ENCODE measurements at places on chromosomes 3 and 15.

DNA sequence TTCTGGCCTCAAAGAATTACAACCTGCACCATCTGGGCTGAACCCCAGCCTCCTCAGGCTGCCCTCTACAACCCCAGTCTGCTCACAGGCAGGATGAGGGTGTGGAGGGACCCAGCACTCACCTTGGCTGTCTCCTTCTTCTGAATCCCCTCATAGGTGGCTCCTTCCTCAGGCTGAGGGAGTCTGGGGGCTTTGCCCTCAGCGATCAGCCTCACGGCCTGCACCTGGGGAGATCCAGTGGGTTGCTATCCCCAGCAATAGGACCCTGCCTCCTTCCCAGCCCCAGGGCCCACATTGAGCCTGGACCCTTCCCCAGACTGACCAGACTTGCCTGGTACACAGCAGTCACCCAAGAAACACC lies 25.1 kb downstream of the ALDH1L1 start:
- DNase-seq: no peak

DNA sequence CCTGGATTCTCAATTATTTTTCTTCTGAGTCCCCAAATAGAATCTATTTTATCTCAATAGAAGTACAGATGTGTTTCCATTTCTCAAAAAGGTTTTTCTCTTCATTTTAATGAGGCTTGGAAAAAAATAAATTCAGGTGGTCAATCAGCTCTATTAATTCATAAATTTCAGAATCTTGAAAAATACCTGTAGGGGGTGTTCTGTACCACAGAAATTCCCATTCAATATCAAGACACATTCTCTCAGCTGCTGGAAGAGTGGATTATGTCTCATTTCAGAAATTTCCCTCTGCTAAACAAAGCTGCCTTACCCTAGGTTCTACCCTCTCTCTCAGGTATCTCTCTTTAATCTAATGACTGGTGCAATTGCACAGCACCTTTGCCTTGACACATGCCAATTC lies 1121.2 kb downstream of the SI start:
- DNase-seq: no peak

DNA sequence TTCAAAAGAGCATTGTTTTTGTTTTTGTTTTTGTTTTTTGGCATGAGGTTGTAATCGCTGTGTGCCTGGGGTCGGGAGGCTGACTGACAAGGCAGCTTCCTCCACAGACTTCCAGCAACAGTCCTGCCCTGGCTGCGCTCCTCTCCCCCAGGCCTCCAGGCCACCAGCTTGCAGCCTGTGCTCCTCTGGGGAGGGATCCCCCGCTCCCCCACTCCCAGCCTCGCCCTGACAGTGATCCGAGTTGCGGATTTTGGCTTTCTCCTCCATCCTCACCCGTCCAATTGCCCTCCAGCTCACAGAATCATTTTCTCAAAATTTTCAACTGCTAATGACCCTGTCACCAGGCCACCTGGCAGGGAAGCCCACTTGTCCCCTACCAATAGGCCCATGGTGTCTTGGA lies 36.5 kb upstream of the PCSK6 start:
- no peak for DNase-seq

GRCh38 chr3:186217820-186218164 lies 108.9 kb upstream of the ETV5 start:
- no peak for DNase-seq

- no peak for DNase-seq
These were observed 16.6 kb upstream of the BCL2A1 start for GRCh38 chr15:79987569-79987955.

DNA sequence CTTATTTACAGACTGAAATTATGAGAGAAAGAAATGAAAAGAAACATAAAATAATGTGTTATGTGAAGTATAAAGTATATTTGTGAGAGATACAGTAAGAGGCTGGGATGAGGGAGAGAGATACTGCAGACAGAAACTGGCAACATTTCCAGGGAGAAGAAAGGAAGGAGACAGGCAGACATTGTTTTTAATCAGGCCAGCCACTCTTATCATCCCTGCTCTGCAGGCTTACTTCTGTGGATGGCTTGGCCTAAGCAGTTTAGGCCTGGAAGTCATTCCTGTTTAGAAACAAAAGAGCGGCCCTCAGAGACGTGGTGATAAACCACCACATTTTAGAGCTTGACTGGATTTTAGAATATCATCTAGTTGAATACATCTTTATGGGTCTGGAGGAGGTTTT lies 12.4 kb downstream of the PCCB start:
- DNase-seq: no peak

GRCh38 chr3:67648229-67648628 lies 6.2 kb downstream of the SUCLG2 start:
- no peak for DNase-seq

DNA sequence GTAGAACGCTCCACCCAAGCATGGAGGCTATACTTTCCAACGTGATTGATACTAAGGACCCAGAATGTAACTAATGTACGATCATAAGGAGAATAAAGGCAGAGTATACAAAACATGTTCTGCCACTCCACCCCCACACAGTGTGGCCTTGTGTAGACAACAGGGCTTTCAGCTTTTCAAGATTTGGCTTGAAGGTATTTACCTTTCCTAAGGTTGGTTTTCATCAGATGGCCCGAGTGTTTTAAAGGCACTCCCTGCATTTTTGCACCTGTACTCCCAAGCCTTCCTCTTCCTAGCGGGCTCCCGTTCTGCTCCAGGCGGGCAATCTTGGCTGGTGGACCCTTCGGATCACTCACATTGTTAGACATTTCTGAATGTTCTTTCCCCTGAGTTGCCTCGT lies 4.6 kb downstream of the SATB1 start:
- DNase-seq: no peak

GRCh38 chr15:99966815-99967214 lies 233.6 kb upstream of the LYSMD4 start:
- DNase-seq: no peak

DNA sequence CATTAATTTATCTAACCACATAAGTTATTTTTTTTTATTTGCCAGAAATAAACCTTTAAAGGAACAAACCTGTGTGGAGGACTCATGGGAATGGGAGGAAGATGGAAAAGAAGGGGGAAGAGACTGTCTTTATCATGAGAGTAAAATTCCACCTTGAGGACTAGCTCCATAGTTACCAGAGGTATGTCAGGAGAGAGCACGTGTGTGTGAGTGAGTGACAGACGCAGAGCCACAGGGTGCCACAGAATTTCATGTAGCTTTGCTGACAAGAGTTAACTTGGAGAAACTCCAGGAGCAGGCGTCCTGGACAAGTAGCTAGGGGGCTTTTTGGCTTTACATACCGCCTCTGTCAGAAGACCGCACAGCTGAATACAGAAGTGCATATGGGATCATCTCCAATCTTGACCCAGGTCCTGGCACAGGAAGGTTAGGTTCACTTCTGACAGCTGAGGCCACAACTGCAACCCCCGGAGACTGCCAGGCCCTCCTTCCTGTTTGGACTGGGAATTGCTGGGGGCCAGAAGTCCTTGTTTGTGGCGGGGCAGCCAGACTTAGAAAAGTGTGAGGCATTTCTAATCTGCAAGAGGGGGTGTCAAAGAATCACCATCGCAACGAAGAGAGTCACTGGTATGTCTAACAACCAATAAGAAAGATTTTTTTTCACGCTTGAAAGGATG lies 197.8 kb upstream of the TPM1 start:
- DNase-seq: no peak

DNA sequence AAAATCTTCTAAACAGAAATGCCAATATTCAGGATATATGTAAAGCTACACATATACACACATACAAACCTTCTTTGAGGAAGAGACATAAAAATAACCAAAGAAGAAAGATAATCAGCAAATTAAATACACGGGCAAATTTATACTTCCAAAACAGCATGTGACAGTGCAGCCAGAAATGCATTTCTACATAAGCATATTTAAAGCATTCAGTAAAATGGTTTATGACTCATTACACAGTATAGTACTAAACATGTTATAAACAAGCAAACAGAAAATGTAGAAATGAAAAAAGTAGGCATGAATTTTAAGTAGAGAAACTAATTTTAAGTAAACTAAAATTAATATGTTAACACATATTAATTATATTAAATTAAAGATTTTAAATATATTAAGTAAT lies 1717.2 kb downstream of the OTOL1 start:
- DNase-seq: no peak

GRCh38 chr3:100231668-100232067 lies 29.1 kb upstream of the TBC1D23 start:
- DNase-seq: no peak

DNA sequence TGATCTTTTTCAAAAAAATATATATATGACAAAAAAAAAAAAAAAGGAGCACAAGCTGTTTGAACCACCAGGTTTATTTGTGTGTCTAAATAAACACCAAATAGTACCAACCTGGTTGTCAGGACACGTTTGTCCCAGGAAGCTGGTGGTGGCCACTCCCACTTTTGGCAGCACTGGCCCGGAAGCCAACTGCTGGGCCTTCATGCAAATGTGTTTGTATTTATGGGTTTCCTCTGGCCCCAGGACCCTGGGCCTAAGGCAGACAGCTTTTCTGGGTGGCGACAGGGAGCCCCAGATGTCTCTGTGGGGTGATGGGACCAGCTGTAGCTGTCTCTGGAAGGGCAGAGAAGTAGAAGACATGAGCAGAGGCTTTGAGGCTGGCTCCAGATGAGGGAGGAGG lies 31.6 kb downstream of the PRKCD start:
- no peak for DNase-seq

DNA sequence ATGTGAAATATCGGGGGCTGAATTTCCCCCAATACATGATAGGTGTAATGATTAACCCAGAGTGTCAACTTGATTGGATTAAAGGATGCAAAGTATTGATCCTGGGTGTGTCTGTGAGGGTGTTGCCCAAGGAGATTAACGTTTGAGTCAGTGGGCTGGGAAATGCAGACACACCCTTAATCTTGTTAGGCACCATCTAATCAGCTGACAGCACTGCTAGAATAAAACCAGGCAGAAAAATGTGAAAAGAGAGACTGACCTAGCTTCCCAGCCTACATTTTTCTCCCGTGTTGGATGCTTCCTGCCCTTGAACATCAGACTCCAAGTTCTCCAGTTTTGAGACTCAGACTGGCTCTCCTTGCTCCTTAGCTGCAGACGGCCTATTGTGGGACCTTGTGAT lies 247.8 kb downstream of the OTOL1 start:
- no peak for DNase-seq

DNA sequence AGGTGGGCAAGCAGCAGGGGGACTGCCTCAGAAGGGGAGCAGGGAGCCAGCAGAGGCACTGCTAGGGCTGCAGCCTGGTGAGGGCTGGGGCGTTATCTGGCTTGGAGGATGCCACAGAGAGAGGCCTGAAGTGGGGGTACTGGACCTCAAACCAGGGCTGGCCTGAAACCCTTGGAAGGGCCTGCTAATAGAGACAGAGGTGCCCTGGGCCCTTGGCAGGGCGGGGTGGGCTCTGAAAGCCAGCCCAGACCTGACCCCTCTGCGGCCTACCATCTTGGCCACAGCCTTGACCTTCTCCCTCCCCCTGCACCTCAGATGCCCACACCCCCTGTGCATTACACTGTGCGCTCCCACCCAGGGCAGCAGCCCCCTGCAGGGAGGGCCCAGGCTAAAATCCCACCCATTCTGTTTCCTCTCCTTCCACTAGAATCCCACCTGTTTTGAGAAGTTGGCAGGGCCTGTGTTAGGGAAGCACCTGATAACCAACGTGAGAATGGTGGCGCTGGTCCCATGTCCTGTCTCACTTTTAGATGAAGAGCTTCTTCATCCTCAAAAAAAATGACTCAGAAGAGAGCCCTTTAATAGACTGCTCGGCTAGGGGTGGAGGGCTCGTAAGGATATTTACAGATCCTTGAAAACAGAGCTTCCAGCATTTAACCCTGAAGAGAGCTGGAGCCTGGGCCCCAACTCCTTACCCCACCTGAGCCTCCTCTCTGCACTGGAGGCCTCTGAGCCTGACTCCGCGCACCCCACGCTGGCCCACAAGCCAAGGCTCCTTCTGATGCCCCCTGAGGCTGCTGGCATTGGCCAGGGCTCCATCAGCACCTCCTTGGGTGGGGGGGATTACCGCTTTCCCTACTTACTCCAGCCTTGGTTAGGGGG lies 29.8 kb downstream of the LOXL1 start:
- no peak for DNase-seq

GRCh38 chr3:169764312-169764881 lies 463 bp downstream of the TERC start:
- peak; percentile 65 for DNase-seq

- DNase-seq: no peak
These were observed 131.1 kb upstream of the PHLDB2 start for GRCh38 chr3:111727843-111728565.

GRCh38 chr3:190220362-190220761 lies 99.7 kb upstream of the P3H2 start:
- no peak for DNase-seq

DNA sequence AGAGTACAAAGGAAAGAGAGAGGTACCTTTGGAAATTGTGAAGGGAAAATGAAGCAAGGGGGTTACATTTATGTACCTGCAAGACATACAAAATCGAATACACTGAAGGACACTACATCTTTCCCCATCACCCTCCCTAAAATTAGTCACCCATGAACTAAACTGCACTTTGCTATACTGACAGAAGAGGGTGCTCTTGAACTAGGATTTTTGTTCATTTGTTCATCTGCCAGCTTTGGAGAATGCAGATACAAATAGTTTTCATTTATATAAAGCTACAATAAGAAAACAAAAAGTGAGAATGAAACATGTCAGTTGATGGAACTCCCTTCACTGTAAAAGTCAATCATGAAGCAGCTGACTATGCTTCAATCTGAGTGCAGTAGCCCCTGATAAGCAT lies 55.7 kb downstream of the PCCB start:
- DNase-seq: no peak

GRCh38 chr3:120218981-120219380 lies 66.0 kb downstream of the GPR156 start:
- no peak for DNase-seq

- DNase-seq: no peak
These were observed 78.2 kb downstream of the DAPK2 start for GRCh38 chr15:63968122-63968524.

GRCh38 chr3:32865383-32865782 lies 47.6 kb downstream of the TRIM71 start:
- no peak for DNase-seq

GRCh38 chr3:41164777-41165176 lies 34.5 kb upstream of the CTNNB1 start:
- no peak for DNase-seq

GRCh38 chr15:56732135-56732885 lies 999 bp downstream of the ZNF280D start:
- no peak for DNase-seq

DNA sequence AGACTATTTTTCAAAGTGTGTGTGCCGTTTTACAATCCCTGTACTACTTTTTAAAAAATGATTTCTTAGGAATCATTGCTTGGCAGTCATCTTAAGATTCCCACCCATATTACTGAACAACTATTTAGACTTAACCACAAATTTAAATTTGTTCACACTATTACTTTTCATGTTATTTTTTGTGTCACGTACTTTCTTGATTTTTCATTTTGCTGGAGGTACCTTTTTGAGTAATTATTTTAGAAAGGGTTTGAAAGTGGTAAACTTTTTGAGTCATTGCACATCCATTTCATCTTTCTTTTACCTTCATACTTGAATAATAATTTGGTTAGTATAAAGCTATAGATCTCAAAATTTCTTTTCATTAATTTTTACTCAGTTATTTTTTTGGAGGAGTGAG lies 16.9 kb downstream of the CMTM8 start:
- no peak for DNase-seq

Data from activated CD8-positive, alpha-beta T cell treated with anti-CD3 and anti-CD28 coated beads, Interleukin-2, amount 10 ng/mL, durations not matched to agents 7 days and 5 days (primary cell).